ENCODE measurements at places on chromosomes 16 and 17.

DNA sequence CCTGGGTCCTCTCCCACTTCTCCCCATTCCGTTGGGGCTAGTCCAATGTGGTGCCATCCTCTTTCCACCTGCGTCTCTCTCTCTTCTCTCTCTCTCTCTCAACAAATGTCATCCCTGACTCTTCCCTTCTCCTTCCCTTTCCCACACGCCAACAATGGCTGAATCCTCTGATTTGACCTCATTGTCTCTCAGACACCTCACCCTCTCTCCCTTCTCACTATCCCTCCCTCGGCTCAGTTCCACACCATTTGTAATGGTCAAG is 628 bp upstream of the ZNF18 start:
- no peak for ATAC-seq

DNA sequence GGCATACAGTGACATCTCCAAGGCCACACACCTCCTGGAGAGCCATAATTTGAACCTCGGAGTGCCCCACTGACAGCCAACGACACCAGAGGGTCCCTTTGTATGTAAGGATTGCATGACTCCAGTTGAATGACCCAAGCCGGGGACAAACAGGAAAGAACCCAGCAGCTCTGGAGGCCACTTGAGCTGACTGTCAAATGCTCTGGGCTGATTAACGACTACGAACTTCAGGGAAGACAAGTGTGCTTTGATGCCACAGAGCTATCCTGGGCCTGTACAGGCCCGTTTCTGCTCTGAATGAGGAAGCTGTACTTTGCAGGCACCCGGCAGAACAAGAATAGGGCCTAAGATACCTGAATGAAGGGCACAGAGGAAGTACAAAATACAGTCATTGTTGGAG is 404.6 kb downstream of the SLC39A11 start:
- no peak for ATAC-seq

DNA sequence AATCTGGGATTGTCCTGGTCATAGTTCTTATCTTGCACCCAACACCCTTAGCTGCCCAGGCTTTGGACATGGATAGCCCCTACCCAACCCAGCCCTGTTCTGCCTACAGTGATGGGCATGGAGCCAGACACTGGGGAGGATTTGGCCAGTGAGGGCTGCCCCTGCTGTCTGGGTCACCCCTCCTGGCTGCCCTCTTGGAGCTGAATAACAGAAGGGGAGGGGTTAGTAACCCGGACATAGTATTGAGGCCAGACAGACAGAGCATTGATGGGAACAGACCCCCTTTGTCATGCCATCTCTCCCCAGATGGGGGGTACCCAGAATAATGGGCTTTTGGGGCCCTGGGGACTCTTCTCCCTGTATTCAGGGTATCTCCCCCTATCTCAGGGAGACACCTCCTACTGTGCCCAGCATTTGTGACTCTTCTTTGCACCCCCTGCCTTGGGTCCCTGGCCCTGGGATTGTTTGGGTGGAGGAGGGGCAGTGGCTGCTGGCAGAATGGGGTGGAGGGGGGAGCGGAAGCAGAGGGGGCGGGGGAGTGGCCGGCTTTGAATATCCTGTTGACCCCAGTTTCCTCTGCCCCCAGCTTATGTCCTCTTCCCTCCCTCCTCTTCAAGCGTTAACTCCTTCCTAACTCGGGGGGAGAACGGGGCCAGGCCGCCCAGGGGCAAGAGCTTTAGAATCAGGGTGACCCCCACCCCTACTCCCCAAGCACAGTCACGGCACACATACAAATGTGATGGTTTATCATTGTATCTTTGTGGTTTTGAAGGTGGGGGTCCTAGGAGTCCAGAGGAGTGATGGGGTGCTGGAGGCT is 17.0 kb downstream of the GJD3 start:
- ATAC-seq, result no peak

DNA sequence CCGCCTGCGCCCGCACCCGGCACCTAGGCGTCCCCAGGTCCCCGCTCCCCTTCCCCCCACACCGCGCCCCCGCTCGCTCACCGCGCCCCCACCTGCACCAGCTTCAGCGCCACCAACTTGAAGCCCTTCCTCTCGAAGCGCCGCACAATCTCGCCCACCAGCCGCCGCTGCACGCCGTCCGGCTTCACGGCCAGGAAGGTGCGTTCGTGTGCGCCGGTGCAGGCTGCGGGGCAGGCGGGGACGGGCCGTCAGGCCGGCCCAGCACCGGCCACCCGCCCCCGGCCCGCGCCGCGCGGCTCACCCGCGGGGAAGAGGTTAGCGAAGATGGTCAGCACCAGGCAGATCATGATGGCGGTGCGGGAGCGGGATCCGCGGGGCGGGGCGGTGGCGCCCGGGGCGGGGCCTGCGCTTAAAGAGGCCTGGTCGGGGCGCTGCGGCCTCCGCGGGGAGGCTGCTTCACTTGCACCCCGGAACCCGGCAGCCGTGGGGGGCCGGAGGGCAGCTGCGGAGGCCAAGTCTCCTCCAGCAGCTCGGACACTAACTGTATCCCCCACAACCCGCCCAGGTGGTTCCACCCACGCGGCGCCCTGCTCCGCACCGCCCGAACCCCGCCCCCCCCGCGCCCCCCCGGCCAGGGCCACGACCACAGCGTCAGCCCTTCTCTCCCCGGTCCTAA is at the start of gene NME3:
Gene NME3 (minus strand): TSS at position 356 of the 676 bp plus-strand sequence. CDS start 9 bp downstream, at position 347.
- peak; percentile 62 for ATAC-seq

DNA sequence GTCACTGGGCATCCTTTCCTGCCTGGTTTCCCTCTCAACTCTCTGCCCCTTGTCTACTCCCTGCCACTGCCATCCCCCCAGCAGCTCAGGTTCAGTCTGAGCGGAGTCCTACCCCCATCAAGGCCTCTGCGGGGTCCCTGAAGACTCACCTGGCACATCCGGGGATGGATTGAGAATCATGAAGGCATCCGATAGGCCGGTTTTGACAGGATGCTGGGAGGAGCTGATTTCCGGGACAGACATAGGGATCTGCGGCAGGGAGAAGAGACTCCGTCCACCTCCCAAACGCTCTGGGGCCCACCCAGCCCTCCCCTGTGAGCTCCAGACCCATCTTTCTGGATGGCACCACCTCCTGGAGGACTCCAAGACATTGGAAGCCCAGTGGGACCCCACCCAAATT is 45.7 kb downstream of the PLXDC1 start:
- no peak for ATAC-seq

DNA sequence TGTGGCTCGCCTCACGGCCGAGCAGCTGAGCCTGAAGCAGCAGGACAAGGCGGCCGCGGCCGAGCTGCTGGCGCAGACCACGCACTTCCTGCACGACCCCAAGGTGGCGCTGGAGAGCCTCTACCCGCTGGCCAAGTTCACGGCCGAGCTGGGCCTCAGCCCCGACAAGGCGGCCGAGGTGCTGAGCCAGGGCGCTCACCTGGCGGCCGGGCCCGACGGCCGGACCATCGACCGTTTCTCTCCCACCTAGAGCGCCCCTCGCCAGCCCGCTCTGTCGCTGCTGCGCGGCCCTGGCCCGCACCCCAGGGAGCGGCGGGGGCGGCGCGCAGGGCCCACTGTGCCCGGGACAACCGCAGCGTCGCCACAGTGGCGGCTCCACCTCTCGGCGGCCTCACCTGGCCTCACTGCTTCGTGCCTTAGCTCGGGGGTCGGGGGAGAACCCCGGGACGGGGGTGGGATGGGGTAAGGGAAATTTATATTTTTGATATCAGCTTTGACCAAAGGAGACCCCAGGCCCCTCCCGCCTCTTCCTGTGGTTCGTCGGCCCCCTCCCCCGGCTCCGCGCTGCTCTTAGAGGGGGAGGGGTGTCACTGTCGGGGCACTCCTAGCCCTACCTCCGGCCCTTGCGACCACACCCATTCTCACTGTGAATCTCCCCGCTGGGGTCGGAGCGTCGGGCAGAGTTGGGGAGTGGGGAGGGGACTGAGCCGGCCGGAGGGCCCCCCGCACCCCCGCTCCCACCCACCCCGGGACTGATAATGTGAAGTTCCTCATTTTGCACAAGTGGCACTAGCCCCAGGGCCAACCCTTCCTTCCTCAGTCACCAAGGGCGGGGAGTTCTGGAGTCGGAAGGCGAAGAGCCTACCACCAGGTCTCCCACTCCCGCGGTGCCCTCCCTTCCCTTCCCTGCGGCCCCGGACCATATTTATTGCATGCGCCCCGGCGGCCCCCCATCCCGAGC is 4.0 kb downstream of the HIC1 start:
- ATAC-seq, result no peak

GRCh38 chr16:87829622-87829980 is 39.7 kb downstream of the SLC7A5 start:
- no peak for ATAC-seq

DNA sequence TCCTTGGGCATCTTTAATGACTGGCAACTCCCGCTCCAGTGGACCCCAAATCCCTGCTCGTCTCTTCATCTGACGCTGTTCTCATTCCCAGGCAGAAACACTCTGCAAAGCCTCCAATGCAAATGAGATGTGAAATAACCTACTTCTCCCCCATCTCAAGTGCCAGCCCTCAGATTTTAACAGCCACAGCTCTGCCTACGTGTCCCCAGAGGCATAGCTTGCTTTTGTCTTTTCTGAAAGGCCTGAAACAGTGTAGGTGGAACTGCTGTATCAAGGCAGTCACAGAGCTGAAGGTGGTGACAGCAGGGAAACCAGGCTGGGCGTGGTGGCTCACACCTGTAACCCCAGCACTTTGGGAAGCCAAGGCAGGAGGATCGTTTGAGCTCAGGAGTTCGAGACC is 14.7 kb downstream of the RPH3AL start:
- ATAC-seq, result no peak

DNA sequence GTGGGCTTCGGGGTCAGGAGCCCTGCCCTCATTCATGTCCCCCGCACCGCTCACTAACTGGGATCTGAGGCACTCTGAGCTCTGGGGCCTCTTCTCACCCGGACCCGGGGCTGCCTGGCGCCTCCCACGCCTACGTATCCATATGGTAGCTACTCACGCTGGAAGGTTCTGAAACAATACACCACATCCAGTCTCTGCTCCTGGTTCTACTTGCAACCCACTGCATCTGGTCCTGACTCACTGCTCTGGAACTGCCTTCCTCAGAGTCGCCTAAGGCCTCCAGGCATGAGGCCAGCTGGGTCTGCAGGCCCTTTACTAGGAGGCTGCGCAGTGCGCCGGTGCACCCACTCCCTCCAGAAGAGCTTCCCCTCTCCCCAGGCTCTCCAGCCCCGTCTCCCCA is 18.1 kb downstream of the USP36 start:
- no peak for ATAC-seq

GRCh38 chr17:62862251-62862650 is 54.1 kb upstream of the MARCHF10 start:
- ATAC-seq, result no peak

- ATAC-seq, result peak; percentile 22
These were observed at the start of gene PYCARD for GRCh38 chr16:31202414-31203375. TSS of gene PYCARD (minus strand) at chr16:31202760. CDS start at chr16:31202690, 70 bp downstream.

- no peak for ATAC-seq
These were observed 509 bp upstream of the JUP start for GRCh38 chr17:41787021-41787418.

DNA sequence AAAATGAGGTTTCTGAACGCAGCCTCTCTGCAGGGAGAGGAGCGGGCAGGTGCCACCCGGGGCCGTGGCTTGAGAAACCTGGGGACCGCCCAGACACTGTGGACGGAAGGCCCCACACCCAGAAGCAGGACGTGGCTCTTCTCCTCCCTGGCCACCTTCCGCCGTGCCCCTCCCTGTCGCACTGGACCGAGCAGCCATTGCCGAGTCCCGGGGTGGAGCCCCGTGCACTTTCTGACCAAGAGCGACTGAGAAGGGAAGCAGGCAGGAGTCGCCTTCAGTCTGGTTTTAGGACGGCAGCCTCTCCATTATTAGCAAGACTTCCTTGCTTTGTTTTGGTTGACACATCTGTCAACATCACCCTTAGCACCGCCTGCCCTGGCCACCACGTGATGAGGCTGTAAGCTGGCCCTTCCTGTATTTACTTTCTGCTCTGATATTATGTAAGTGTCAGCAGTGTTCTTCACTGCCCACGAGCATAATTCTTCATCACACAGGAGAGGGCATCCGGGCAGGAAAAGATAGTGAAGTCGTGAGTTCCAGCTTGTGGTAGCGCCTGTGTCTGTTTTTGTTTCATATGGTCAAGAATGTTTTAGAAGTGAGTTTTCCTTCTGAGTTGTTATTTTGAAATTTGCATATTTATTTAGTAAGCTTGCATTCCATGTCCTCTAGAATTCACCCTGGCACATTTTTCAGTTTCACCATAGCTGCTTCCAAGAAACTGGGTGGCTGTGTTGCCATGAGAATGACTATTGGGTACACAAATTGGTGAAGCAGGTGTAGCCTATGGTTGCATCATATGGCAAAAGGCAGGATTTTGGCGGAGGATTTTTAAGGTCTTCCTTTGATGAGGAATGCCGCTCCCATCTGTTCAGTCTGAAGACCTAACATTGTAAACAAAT is 1.0 kb downstream of the HERPUD1 start:
- no peak for ATAC-seq

GRCh38 chr17:48574505-48575065 is 3.6 kb downstream of the HOXB4 start:
- no peak for ATAC-seq

DNA sequence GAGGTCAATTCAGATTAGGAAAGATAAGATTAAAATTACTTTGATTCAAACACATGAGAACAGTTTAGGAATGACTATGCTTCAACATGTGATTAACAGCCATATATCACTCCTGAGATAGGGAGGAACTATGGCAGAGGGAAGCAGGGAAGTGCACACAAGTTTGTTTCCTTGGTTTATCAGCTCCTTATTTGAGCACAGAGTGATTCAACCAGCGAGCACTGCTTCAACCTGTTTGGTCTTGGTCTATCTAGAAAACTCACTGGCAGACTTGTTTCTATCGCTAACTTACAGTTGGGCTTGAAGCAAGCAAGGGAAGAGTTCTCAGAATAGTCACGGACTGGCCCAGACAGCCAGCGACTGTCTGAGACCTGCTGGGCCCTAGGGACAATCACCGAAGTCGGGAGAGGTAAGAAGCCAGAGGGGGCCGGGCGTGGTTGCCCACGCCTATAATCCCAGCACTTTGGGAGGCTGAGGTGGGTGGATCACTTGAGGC is 23.5 kb downstream of the TUBG1 start:
- ATAC-seq, result no peak

GRCh38 chr17:68704871-68705713 is 103.9 kb upstream of the FAM20A start:
- ATAC-seq, result no peak

GRCh38 chr17:76556765-76557367 is 17.0 kb downstream of the PRCD start:
- peak; percentile 5 for ATAC-seq

- ATAC-seq, result no peak
These were observed 793.7 kb upstream of the EEF2KMT start for GRCh38 chr16:5891296-5891695.
